Thoracic aorta endothelial cell (primary cell): ENCODE measurements at places on chromosomes 6 and 20. TPM values are rescaled to one million over a fixed set of nuclear protein-coding genes. Genes with fewer than 3 reads are reported as not detected.

Gene SLC17A1
- not detected in 2 replicates for total RNA-seq

Gene VWA7
- total RNA-seq, result 0.27 and 0.29 TPM in 2 replicates

Gene TLDC2
- not detected in 2 replicates for total RNA-seq

Gene THBD
- total RNA-seq, result 38.6 and 122 TPM in 2 replicates

Gene CLPSL2
- total RNA-seq, result not detected in 2 replicates

Gene ABHD16B
- total RNA-seq, result not detected in 2 replicates

Gene TDRD6
- under 0.01 and 0.07 TPM in 2 replicates for total RNA-seq

Gene LPA
- not detected in 2 replicates for total RNA-seq

Gene LY6G5C
- total RNA-seq, result 1.3 and 1.6 TPM in 2 replicates

Gene PROKR2
- not detected in 2 replicates for total RNA-seq

Gene ZNF311
- total RNA-seq, result 0.50 and 0.66 TPM in 2 replicates

Gene SPEF1
- total RNA-seq, result 0.13 TPM in 1 of 2 replicates, not detected in the other

Gene ARMH2
- total RNA-seq, result not detected in 2 replicates

Gene BLCAP
- total RNA-seq, result 49.0 and 57.0 TPM in 2 replicates

Gene FAM209B
- total RNA-seq, result not detected in 2 replicates

Gene BPI
- not detected in 2 replicates for total RNA-seq

Gene L3MBTL1
- 6.9 and 7.5 TPM in 2 replicates for total RNA-seq

Gene HUS1B
- total RNA-seq, result 1.7 and 3.2 TPM in 2 replicates

Gene OPRM1
- not detected in 2 replicates for total RNA-seq

Gene TFAP2C
- total RNA-seq, result not detected in 2 replicates

Gene AGER
- total RNA-seq, result 0.27 and 0.36 TPM in 2 replicates

Gene TNXB
- 0.13 and 2.1 TPM in 2 replicates for total RNA-seq

Gene AVP
- not detected in 2 replicates for total RNA-seq

Gene AURKA
- total RNA-seq, result 50.0 and 90.5 TPM in 2 replicates

Gene NR2E1
- total RNA-seq, result not detected in 2 replicates

Gene KATNA1
- total RNA-seq, result 29.5 and 30.6 TPM in 2 replicates

Gene ADGRB3
- total RNA-seq, result under 0.01 TPM in 1 of 2 replicates, not detected in the other

Gene CLPSL1
- total RNA-seq, result not detected in 2 replicates

Gene MTFR2
- 8.0 and 9.0 TPM in 2 replicates for total RNA-seq

Gene GLP1R
- total RNA-seq, result not detected in 2 replicates

Gene TNFRSF6B
- 13.2 and 15.5 TPM in 2 replicates for total RNA-seq

Gene PSORS1C2
- not detected in 2 replicates for total RNA-seq

Gene TPD52L1
- 4.3 and 4.7 TPM in 2 replicates for total RNA-seq

Gene PPP1R3D
- total RNA-seq, result 6.5 and 7.5 TPM in 2 replicates

Gene CYP24A1
- total RNA-seq, result not detected in 2 replicates

Gene BPIFB2
- not detected in 2 replicates for total RNA-seq

Gene C20orf204
- total RNA-seq, result 2.1 and 3.3 TPM in 2 replicates

Gene HAO1
- not detected in 2 replicates for total RNA-seq

Gene TNF
- total RNA-seq, result not detected in 2 replicates

Gene RAET1G
- 0.27 and 0.43 TPM in 2 replicates for total RNA-seq

Gene TGM3
- not detected in 2 replicates for total RNA-seq

Gene KCNK16
- total RNA-seq, result not detected in 2 replicates

Gene HCRTR2
- not detected in 2 replicates for total RNA-seq

Gene SAMD10
- 1.9 and 2.6 TPM in 2 replicates for total RNA-seq

Gene FAM83B
- not detected in 2 replicates for total RNA-seq
